NCI-H2171 treated with DMSO at 0.1 percent for 48 hours (cell line): ENCODE measurements at places on chromosomes 3 and 15.

DNA sequence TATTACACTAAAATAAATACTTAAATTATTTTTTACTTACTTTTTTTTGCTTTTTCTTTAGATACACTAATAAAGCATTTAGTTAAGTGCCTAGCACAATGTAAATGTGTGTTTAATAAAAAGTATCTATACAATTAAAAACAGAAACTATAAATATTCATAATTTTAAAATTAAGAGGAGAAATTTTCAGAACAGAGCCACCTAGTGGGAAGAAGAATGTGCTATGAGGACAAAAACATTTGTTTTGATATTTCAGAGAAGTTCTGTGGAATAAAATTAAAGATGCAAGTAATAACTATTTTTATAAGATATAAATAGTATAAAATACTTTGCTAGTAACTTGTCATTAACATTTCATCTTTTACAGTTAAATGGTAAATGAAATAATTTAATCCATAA, 33.6 kb upstream of the PLSCR5 start:
- DNase-seq: no peak

- no peak for DNase-seq
These were observed 111.6 kb upstream of the PHLDB2 start for GRCh38 chr3:111747490-111747889.

DNA sequence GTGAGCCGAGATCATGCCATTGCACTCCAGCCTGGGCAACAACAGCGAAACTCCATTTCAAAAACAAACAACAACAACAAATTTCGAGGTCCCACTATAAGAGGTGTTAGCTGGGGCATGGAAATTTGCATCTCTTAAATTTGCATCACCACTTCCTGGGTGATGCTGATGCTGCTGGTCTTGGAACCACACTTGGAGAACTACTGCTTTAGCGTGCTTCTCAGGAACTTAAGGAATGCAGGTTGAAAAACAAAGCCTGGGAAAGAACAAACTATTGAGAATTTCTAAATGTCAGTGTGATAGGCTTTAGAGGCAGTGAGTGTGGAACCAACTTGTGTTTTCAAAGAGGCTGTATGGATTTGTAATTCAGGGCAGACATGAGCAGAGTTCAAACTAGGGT, 858.4 kb upstream of the ARPP21 start:
- DNase-seq: no peak

- no peak for DNase-seq
These were observed 220.7 kb downstream of the VPS13C start for GRCh38 chr15:61839546-61839945.
